ENCODE measurements at places on chromosomes 4 and X.

GRCh38 chr4:46211406-46211805 lies 87.6 kb upstream of the GABRG1 start:
- no peak for DNase-seq

DNA sequence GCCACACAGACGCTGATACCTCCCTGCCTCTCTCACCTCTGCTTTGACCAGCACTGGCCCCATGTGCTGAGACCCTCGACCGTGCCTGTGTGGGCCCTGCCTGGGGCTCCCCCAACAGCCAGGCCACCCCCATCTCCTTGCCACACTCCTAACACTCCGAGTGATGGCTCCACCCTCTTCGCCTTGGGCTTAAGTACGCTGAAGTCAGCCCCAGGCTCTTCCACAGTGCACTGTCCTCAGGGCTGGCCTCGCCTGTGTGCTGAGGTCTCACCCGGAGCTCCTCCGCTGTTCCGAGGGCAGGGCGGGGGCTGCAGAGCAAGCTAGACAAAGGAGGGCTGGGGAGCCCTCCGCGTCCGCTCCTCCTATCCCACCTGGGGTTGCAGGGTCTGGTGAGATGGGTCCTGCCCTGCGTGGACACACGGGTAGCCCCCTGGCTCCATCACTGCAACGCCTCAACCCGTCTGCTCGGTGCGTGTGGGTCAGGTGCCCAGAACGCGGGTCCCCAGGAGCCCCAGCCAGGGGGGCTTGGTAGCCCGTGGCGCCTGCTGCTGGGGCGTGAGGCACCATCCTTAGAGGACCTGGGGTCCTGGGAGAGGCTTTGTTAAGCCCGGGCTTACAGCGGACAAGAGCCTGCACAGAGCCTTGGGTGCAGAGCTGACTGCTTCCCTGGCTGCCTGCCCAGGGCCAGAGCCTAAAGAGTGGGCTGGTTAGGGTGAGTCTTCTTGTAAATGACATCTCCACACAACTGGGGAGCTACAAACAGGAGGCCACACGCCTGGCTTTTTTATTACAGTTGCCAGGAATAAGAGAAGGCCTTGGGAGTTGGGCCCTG lies 42.6 kb upstream of the NKX1-1 start:
- no peak for DNase-seq

DNA sequence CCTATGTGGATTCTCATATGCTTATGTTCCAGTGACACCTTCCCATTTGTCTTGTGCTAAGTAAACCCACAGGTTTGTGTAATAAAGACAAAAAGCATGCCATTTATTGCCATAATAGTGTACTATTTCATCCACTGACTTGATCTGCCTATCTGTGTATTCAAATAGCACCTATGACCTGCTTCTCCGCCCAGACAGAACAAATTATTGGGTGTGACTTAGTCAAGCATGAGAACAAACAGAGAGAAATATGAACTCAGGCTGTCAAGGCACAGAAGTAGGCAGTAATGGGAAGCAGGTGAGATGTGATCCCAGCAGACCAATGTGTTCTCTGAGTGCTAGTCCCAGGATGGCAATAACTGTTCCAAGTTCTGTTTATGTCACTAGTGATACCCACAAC lies 25.4 kb downstream of the ELOVL6 start:
- DNase-seq = no peak

DNA sequence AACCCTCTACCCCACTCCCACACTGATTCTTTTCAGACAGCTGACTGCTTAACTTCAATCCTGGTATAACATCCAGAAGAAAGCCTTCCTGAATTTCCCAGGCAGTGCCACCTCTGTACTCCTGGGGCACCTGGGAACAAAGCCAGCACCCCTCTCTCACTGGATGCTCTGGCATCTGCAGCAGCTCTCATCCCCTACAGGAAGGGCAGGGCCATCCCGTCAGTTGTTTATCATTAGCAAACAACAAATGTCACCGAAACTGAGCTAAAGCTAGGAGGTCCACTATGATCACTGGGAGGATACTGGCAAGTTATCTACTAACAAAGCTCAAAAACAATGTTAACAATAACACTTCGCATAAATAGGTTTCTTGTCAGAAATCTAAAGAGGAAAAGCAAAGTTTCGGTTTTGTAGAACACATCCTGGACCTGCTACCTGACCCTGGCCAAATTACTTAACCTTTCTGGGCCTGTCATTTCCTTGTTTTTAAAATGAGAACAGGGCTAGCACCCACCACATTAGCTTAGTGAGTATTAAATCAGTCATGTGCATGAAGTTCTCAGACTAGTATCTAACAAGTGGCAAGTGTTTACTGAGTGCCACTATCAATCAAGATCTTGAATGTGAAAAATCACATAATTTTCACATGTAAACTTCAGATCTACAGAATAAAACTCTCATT lies 86.6 kb downstream of the NR3C2 start:
- DNase-seq = no peak

DNA sequence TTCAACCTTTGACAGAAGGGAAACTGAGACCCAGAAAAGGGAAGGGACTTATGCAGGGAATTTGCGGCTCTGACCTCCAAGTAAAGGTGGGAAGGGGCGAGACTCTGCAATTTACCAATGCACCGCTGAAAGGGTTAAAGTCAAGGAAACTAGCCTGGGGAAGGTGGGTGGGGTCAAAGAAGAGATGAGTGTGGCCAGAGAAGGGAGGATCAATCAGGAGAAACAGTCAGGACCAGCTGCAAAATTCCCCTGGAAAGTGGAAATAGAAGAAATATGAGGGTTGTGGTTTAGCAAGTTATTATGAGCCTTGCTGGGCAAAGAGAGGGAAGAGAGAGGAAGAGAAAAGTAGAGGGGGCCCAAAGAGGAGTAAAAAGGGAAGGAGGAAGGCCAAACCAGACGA lies 30.5 kb downstream of the STARD8 start:
- DNase-seq = no peak

DNA sequence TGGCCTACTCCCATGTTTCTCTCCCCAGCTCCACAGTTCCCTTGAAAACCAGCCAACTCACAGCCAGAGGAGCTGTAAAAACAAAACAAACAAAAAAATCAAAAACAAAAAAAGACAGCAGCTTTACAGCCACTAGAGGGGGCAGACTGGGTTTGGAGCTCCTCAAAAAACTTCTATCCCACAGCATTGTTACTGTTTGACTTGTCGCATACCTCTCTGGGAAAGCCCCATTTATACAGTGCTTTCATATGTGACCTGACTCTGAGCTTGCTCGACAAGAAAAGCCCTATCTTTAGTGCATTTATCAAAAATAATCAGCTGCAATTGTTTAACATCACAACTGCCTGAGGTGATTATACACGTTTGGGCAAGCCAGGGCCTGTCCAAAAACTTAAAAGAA lies 21.6 kb downstream of the TSPAN6 start:
- no peak for DNase-seq
